ACHN (cell line): ENCODE measurements at places on chromosomes 6 and 20.
A peak's percentile ranks its signal among the peaks of the same experiment; 100 is the strongest.

DNA sequence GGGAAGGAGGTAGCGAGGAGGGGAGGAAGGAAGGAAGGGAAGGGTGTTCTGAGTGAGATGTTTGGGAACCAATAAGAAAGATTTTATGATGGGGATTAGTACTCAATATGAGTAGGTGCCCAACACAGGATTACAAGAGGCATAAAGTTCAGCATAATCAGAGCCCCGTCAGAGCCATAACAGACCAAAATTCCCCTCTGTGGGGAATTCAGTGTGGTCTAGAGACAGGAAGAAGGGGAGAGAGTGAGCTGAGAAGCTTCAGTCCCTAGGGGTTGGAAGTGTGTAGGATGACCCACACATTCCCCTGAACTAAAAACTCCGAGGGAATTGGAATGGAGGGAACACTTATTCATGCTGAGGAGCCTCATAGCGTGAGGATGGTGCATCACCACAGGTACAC is 160.3 kb upstream of the SASH1 start:
- DNase-seq = no peak

- DNase-seq = no peak
These were observed 143.7 kb downstream of the REV3L start for GRCh38 chr6:111339294-111339693.

GRCh38 chr6:29777310-29777709 is 50.3 kb upstream of the HLA-G start:
- no peak for DNase-seq

GRCh38 chr20:53943522-53944291 is 126.7 kb downstream of the BCAS1 start:
- DNase-seq = peak; percentile 37
